ENCODE measurements at places on chromosomes 5 and 9.

DNA sequence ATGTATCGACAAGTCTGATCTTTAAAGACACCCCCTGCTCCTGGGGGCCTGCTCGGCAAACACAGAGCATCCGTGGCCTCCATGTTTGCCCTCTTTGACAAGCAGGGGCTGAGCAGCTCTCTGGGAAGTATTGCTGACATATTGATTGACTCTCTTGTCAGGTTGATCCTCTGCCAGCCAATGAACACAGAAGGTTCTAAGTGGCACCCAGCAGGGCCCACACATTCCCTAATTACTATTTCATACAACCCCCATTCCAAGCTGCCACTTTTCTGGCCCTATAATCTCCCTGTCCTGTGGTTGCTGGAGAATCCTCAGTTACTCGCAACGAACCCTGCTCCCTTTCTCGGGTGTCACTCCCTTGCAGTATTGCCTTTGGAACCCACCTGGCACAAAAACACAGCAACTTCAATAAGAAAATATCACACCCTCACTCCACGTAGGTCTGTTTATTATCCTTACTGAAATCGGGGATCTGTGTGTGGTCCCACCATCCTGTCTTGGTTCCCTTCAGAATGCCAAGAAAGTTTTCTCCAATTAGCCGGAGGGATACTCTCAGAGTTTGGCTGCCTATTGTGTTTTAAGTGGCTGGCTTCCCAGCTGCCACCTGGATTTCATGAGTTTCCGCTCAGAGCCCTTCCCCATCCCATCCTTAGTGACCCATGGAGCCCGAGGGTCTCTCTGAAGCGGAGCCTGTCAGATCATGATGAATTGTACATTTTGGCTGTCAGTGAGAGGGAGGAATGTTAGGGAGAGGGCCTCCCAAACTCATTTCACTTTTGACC is 249.0 kb upstream of the WWC1 start:
- no peak for DNase-seq

DNA sequence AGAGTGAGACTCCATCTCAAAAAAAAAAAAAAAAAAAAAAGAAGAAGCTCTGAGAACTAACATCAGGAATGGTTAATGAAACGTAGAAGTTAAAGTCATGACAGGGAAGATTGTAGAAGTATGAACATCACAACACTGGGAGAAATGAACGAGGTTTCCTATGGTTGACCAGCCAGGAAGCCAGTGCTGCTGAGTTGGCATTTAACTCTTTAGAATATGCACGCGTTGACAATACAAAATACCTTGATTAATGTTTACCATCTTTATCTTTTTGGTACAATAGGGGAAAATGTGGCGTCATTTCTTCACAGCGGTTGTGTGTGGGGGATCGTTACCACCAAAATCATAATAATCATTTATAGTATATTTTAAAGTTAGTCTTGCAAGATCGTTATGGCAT is 32.0 kb downstream of the ABO start:
- DNase-seq, result no peak

DNA sequence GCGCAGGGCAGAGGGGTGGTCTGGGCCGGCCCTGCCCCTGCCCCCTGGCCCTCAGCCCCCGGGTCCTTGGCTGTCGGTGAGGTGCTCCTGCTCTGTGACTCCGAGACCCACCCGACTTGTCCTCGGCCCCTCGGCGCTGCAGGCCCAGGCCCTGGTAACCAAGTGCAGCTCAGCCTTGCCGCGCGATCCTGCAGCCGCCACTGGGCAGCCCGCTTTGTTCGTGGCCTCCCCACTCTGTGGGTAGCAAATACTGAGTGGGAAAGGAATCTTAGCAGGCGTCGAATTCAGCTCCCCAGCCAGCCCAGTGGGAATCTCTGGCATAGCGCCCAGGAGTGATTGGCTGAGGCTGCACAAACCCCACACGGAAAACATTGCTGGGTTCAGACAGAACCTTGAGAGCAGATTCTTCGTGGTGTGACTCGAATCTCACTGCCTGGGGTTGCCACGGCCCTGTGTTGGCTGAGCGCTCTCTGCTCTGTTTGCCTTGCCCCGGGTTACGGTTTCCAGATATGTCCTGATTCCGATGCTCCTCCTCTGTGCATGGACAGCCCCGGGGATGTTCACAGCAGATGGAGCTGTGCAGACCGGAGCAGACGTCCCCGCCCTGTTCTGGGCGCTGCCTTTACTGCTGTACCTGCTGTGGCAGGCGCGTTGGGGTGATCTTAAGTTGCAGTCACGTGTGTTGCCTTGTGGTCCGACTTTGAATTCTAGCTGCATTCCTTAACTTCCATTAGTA is 13.4 kb upstream of the EXOC3 start:
- DNase-seq, result no peak

- DNase-seq, result no peak
These were observed 77.1 kb upstream of the SUSD1 start for GRCh38 chr9:112252194-112252593.

- DNase-seq, result no peak
These were observed 380.2 kb upstream of the ZNF462 start for GRCh38 chr9:106482733-106483132.

GRCh38 chr5:149603210-149603609 is 21.9 kb downstream of the ARHGEF37 start:
- no peak for DNase-seq

DNA sequence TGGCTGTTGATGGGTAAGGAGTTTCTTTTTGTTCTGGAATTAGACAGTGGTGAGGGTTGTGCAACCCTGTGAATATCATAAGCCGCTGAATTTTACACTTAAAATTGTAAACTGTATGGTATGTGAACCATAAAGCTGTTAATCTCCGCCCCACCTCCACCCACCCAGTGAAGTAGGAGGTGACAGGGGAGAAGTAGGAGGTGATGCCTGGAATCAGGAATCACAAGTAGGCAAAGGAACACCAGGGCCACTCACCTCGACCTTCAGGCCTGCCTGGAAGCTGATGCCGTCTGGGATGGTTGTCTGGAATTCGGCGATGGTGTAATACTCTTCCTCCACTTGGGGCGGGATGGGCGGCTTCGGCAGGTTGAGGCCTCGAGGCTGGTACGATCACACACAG is 62.3 kb upstream of the UBTD2 start:
- DNase-seq, result no peak

DNA sequence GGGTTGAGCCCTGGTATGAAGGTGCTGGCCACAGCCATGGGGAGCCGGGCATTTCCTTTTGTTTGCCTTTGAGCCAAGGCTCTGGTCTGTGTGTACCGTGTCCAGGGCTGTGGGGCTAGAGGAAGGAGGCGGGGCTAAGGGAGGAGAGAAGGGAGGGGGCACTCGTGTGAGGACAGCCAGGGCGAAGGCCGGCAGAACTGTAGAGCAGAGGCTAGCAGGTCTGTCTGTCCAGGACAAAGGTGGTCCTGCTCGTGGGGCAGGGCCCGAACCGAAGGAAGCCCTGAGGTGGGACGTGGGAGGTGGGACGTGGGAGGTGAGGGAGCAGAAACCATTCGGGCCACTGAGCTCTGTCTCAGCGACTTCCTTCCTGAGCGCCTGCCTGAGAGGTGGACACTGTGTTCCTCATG is 41.3 kb upstream of the TESK1 start:
- DNase-seq, result no peak

DNA sequence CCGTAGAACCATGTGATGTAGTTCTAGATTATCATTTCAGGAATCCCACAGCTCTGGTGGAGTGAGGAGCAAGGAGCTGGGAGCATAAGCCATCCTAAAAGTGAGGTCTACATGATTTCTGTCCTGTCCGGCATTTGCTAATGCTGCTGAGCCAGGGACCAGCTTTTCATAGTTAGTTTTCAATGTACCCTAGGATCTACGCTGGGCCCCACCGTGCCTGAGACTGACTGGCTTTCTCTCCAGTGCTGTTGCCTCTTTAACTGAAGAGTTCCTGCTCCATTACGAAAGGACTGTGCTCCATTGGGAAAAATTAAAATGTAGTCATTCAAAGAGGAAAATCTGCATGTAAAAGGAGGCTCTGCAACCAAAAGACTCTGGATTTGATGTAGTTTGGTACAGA is 634.8 kb downstream of the DMRTA1 start:
- DNase-seq, result no peak

DNA sequence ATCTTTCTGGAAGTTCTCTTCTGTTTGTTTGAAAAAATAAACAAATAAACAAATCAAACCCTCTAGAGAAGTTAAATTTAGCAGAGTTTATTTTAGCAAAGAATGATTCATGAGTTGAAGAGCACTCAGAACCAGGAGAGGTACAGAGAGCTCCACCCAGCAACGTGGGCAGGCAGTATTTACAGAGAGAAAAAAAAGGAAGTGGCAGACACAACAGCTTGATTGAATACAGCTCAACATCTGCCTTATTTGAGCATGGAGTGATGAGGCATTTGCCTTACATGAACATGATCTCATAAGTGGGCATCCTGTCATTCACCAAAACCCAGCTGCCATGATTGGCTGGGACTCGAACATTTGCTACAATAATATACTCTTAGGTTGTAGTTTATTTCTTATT is 381.6 kb upstream of the ADAMTS16 start:
- no peak for DNase-seq

DNA sequence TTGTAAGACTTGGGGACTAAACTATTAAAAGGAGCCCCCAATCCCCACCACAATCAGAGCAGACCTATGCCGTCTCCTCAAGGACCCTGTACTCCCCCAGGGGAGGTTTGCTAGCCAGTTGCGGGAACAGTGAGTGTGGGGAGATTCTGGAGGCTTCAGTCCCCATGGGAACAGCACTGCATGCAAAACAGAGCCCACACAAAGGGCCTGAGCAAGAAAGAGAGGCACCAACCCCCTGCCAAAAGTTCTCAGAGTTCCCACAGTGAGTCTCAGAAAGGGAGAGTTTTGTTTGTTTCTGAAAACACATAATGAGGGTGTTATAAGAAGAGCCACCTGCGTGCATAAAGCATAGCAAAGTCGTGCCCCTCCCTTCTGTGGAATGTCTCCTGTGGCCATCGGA is 56.6 kb downstream of the CFAP90 start:
- DNase-seq, result no peak

GRCh38 chr5:41770799-41771198 is 99.4 kb downstream of the OXCT1 start:
- DNase-seq, result no peak

DNA sequence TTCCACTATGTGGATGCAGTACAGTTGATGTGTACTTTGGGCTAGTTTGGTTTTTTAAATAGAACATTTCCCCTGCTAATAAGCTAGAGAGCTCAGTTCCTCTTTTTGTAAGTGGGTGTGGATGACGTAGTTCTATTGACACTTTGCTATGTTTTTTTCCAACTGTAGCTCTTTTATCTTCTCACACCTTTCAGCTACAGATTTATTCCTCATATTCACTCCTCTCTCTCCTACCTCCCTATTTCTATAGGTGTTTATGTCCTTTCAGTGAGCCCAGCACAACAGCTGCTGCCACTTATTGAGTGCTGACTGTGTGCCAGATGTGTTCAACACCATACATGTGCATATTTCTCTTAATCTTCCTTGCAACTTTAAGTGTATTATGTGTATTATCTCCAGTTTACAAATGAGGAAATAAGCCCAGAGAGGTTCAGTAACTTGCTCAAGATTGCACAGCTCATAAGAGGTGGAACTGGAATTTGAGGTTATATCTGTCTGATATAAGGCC is 215.7 kb downstream of the SEMA6A start:
- DNase-seq, result no peak

DNA sequence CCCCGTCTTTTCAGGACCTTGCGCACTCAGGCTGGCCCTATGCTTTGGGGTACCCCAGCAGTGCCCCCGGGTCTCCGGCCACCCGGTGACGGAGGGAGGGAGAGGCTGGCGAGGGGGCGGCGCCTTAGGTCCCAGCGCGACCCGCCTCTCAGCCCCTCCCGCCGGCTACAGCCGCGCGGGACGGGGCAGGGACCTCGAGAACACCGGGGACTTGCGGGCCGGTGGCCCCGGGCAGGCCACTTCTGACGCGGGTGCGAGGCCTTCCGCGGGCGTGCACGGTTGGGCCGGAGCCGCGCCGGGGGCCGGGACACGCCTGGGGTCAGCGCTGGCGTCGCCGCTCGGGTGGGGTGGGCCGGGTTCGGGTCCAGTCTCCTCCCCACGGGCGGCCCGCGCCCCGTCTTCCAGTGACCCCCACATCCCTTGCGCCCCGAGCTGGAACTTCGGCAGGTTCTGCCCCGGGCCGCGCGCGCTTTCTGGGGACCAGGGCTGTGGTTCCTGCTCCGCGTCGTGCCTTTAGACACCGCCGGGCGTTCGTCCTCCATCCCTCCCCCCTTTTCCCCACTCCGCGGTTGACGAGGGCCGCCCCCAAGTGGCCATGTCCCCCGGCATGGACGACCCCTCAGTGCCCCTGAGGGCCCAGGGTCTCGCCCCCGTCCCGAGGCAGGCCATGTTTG is 3.8 kb upstream of the SQSTM1 start:
- no peak for DNase-seq

- DNase-seq, result peak; percentile 23
These were observed 99.4 kb downstream of the MTREX start for GRCh38 chr5:55407059-55407684.

GRCh38 chr5:41270423-41271251 is 57.3 kb upstream of the C6 start:
- DNase-seq, result peak; percentile 7

- peak; percentile 48 for DNase-seq
These were observed 184.0 kb downstream of the SEMA5A start for GRCh38 chr5:9361835-9362234.

DNA sequence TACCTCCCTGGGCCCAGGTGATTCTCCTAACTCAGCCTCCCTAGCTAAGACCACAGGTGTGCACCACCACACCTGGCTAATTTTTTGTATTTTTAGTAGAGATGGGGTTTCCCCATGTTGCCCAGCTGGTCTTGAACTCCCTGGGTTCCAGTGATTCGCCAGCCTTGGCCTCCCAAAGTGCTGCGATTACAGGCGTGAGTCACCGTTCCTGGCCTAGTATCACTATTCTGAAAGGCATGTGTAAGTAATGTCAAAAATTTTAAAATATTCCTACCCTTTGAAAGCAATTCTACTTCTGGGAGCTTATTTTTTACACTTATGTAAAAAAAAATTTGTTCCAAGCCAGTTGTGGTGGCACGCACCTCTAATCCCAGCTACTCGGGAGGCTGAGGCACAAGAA is 27.1 kb upstream of the TLE1 start:
- no peak for DNase-seq

GRCh38 chr5:140553657-140554056 is 3.6 kb downstream of the SRA1 start:
- DNase-seq, result no peak

DNA sequence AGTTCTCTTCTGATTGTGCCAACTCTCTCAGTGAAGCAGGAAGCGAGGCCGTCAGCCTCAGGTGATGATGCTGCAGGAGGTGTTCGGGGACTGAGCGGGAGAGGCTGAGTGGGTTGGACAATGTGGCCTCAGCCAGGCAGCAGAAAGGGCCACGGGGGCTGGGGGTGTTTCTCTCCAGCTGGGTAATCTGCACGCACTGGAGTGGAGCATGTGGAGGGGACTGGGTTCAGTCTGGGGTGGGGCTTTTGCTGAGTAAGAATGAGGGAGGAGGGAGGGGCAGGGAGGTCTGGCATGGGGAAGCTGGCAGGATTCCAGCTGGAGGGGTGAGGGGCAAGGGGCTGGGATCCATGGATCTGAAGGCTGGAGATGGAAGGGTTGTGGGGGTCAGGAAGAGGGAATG is 60.8 kb upstream of the PHYKPL start:
- no peak for DNase-seq

GRCh38 chr5:112885001-112885400 is 23.9 kb downstream of the SRP19 start:
- no peak for DNase-seq

All from CD4-positive, alpha-beta T cell treated with Interleukin-12 subunit alpha and Interleukin-12 subunit beta, for 1 hour (primary cell).